ENCODE measurements at places on chromosomes 2 and 18. TPM values are rescaled to one million over a fixed set of nuclear protein-coding genes. Genes with fewer than 3 reads are reported as not detected.

The SIX2 gene
- total RNA-seq = 0.97 TPM

The C2orf80 gene
- not detected for total RNA-seq

The CCDC141 gene
- not detected for total RNA-seq

The CXCR1 gene
- total RNA-seq = not detected

The GCG gene
- total RNA-seq = not detected

The LYG1 gene
- total RNA-seq = 1.5 TPM
